ENCODE measurements at places on chromosomes 7 and 10. TPM values are rescaled to one million over a fixed set of nuclear protein-coding genes. Genes with fewer than 3 reads are reported as not detected.

Gene EEPD1
- total RNA-seq, result 19.4 TPM

Gene AKR1C2
- 62.1 TPM for total RNA-seq

Gene TACC2
- total RNA-seq, result 2.6 TPM

Gene PLXDC2
- 2.8 TPM for total RNA-seq
